Hematopoietic multipotent progenitor cell treated with erythropoietin and hydrocortisone succinate and interleukin-3 and kit ligand, for 6 days (in vitro differentiated cells): ENCODE measurements at places on chromosomes 5 and 9.
A peak's percentile ranks its signal among the peaks of the same experiment; 100 is the strongest.

DNA sequence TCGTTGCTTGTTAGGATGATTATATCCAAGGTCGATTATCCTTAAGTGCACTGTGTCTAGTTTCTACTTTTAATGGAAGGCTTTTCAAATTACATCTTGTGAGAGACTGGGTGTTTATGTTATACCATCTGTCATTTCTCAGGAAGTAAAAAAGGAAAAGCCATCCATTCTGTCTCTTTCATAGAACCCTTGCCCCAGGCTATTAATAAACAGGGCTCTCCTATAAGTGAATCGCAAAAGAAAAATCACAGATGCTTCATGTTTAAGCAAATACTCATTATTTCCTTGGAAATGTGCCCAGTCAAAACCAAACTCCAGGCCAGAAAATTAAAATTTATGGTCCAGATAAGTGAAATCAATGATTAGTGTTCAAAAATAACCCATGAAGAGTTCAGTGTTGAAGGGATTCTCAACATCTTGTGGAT lies 58.1 kb downstream of the STARD4 start:
- no peak for DNase-seq

DNA sequence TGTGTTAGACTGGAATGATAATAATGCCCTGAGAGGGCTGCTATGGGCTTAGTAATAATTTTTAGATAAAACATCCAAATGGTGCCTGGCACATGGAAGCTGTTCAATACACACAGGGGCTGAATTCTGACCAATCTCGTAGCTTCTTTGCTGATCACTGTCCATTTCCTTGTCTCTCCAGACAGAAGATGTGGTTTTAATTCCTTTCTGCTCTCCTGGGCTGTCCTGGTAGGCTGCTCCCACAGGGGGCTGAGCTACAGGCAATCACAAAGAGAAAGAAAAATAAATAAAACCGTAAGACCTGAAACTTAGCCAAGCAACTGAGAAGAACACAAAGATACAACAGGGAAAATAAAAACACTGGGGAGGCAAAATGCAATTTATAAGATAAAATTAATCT lies 136.5 kb downstream of the CDK5RAP2 start:
- DNase-seq, result no peak

GRCh38 chr9:91246846-91247245 lies 114.9 kb downstream of the AUH start:
- no peak for DNase-seq

DNA sequence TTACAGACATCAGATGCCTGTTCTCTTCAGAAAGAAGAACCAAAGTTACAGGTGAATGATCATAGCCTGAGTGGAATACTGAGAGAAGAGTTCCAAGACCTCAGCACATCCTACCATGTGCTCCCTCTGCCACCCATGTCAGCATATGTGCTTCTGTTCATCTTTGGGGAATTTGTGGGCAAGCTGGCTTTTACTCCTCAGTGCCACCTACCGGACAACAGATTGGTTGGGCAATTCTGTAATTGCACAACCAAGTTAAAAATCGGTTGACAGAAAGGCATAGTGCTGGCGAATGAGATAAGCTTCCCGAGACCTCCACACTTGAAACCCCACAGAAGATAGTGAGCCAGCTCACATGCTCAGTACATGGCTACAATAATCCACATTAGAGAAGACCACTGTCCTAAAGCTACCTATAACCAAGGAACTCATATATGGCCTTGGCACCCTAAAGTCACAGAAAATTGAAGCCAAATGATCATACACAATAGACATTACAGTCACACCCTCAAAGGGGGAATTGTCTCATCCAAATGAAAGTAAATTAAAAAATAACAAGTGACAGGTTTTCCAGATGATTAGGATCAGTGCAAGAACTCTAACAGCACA lies 1238.0 kb upstream of the NUDT12 start:
- peak; percentile 6 for DNase-seq

- no peak for DNase-seq
Measured at GRCh38 chr5:83227611-83228010, 150.3 kb downstream of the XRCC4 start.

GRCh38 chr5:158513490-158514318 lies 586.0 kb downstream of the EBF1 start:
- DNase-seq, result no peak

GRCh38 chr5:139584137-139584536 lies 23.0 kb downstream of the UBE2D2 start:
- DNase-seq, result no peak

GRCh38 chr5:65059681-65060598 lies 291.2 kb downstream of the CWC27 start:
- no peak for DNase-seq
